ENCODE measurements at places on chromosomes 16 and 17.

DNA sequence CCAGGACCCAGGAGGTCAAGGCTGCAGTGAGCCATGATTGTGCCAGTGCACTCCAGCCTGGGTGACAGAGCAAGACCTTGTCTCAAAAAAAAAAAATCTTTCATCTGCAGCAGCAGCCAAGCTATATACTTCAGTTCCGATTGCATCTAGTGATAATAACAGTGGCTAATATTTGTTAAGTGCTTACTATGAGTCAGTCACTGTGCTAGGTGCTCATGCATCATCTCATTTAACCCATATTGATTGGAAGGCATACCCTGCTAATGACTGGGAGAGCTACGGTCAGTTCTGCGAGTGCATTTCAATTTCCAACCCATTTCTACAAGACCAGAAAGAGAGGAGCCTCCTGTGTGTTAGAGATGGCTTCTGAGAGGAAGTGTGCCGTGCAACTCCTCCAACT is 7.7 kb upstream of the TUBG2 start:
- no peak for DNase-seq
- no peaks in the 10 kb centered on the region for H3K27me3 ChIP-seq
- H3K27ac ChIP-seq: no peak overlapping the region
- H3K4me3 ChIP-seq: no peak overlapping the region

DNA sequence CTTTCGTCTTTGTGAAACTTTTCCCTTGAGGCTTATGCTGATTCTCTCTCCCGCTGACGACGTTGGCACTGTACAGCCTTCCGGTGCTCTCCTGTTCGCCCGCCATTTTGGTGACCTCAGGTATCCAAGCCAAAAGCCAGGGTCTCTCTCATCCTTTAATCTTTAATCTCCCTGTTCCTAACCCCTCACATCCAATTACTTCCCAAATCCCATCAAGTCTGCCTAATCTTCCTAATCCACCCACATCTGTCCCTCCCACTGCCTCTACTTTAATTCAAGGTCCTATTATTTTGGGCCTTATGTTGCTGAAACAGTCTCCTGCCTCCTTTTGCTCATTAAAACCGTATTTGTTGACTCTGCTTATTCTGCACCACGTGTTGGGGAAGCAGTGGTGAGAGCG is 7.3 kb downstream of the WRAP53 start:
- H3K4me3 ChIP-seq: no peak overlapping the region
- no peaks in the 10 kb centered on the region for H3K4me1 ChIP-seq
- no peaks in the 10 kb centered on the region for H3K36me3 ChIP-seq
- H3K27me3 ChIP-seq: no peaks in the 10 kb centered on the region

DNA sequence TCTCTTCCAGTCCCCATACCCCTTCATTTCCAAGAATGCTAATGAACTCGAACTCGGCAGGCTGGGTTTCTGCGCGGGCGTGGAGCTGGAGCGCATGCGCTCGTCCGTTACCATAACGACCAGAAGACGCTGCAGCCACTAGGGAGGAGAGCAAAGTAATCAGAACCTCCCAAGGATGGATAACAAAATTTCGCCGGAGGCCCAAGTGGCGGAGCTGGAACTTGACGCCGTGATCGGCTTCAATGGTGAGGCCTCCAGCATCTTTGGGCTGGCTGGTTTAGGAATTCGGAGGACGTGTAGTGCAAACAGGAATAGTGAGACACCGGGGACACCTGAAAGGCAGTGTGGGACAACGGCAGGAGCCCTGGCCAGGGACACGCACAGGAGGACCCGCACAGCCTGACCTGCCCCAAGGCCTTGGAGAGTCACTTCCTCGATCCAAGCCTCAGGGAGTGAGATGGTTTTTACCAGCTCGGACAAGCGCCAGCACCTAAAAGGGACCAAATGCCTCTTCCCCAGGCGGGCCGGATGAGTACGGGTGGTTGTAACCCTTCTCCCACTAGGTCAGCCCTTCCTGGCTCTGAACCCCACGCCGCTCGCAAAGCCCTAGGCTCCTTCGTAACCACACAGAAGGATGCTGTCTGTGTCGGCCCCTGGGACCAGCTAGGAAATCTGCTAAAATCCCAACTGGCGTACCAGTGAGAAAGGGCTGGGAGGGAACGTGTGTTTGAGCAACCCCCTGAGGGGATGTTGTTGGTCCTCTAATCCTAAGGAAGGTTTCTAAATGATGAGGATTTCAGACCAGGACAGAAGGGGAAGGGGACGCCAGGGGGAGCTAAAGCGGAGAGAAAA is at the start of gene CFAP52:
CFAP52 (plus strand) TSS at position 122 of the 852 bp plus-strand sequence; CDS start at position 176, 54 bp downstream.
- H3K27ac ChIP-seq: peak within 1 kb of the TSS; percentile 67
- no peaks in the 10 kb centered on the region for H3K27me3 ChIP-seq
- peaks cover 6% of the 10 kb centered on the region for H3K36me3 ChIP-seq
- peaks cover 10% of the 10 kb centered on the region for H3K4me1 ChIP-seq

- DNase-seq: no peak
- no peak overlapping the region for H3K27ac ChIP-seq
- no peaks in the 10 kb centered on the region for H3K36me3 ChIP-seq
These were observed 53.1 kb downstream of the LITAF start for GRCh38 chr16:11533588-11533987.

DNA sequence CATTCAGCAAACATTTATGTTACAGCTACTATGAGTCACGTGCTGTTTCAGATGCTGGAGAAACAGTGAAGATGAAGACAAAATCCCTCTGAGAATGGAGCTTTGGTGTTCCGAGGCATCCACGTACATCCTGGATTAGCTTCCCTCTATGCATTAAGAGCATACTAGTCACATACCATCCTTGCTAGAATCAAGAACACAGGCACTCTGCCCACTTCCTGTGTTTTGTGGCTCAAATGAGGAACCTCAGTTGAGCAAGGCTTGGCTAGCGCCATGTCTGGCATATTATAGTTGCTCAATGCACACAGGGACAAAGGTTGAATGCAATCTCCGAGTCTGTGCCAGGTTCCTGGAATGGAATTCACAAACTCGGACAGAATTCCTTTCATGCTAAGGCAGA is 297.5 kb downstream of the XYLT1 start:
- H3K36me3 ChIP-seq: peaks cover 15% of the 10 kb centered on the region
- DNase-seq: no peak
- no peaks in the 10 kb centered on the region for H3K27me3 ChIP-seq
- H3K27ac ChIP-seq: no peak overlapping the region

GRCh38 chr17:60745544-60745943 is 67.9 kb downstream of the BCAS3 start:
- H3K4me3 ChIP-seq: no peak overlapping the region
- H3K4me1 ChIP-seq: no peaks in the 10 kb centered on the region
- no peaks in the 10 kb centered on the region for H3K36me3 ChIP-seq
- H3K27ac ChIP-seq: no peak overlapping the region

GRCh38 chr16:57689762-57690558 is 4.6 kb upstream of the DRC7 start:
- no peaks in the 10 kb centered on the region for H3K36me3 ChIP-seq
- DNase-seq: peak; percentile 53
- H3K27me3 ChIP-seq: no peaks in the 10 kb centered on the region

DNA sequence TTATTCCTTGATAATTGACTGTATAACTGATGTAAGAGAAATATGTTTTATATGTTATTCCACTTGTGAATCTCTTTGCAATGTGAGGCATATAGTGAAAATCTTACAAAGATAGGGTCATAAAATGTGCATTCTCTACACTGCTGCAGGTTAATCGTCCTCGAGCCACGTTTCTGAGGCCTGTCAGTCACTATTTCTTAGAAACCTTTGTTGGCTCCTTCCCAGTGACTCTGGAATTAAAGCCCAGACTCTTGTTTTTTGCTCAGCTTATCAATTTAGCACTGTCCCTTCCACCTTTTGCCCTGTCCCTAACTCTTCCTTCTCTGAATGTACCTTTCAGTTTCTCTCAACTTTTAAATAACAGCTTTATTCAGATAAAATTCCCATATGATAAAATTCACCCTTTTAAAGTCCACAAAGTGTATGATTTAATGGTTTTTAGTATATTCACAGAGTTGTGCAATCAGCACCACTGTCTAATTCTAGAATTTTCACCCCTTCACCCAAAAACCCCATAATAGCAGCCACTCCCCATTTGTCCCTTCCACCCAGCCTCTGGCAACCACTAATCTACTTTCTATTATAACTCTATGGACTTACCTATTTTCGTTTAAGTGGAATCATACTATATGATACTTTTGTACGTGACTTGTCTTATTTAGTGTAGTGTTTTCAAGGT is 8.6 kb downstream of the TNRC6A start:
- DNase-seq: no peak
- no peaks in the 10 kb centered on the region for H3K27me3 ChIP-seq
- H3K27ac ChIP-seq: no peak overlapping the region
- no peak overlapping the region for H3K4me3 ChIP-seq
- H3K4me1 ChIP-seq: peaks cover 3% of the 10 kb centered on the region

GRCh38 chr17:37801171-37801570 is 56.3 kb upstream of the HNF1B start:
- H3K27ac ChIP-seq: no peak overlapping the region
- DNase-seq: no peak
- H3K36me3 ChIP-seq: no peaks in the 10 kb centered on the region
- H3K27me3 ChIP-seq: no peaks in the 10 kb centered on the region
- no peak overlapping the region for H3K4me3 ChIP-seq
- no peaks in the 10 kb centered on the region for H3K4me1 ChIP-seq

GRCh38 chr17:15342460-15342859 is 1.1 kb upstream of the TEKT3 start:
- no peaks in the 10 kb centered on the region for H3K36me3 ChIP-seq
- H3K27me3 ChIP-seq: no peaks in the 10 kb centered on the region
- DNase-seq: no peak
- no peak overlapping the region for H3K27ac ChIP-seq
- H3K4me1 ChIP-seq: no peaks in the 10 kb centered on the region
- H3K4me3 ChIP-seq: no peak overlapping the region

- no peaks in the 10 kb centered on the region for H3K27me3 ChIP-seq
- no peaks in the 10 kb centered on the region for H3K4me1 ChIP-seq
- no peaks in the 10 kb centered on the region for H3K36me3 ChIP-seq
- H3K27ac ChIP-seq: no peak overlapping the region
- DNase-seq: no peak
- H3K4me3 ChIP-seq: no peak overlapping the region
These were observed 51.9 kb downstream of the PLCG2 start for GRCh38 chr16:81830845-81831540.

GRCh38 chr16:8595783-8596182 is 5.5 kb upstream of the TMEM114 start:
- peaks cover 5% of the 10 kb centered on the region for H3K27me3 ChIP-seq
- no peaks in the 10 kb centered on the region for H3K36me3 ChIP-seq
- H3K4me1 ChIP-seq: no peaks in the 10 kb centered on the region

- no peak for DNase-seq
- H3K36me3 ChIP-seq: no peaks in the 10 kb centered on the region
- H3K27me3 ChIP-seq: no peaks in the 10 kb centered on the region
- no peaks in the 10 kb centered on the region for H3K4me1 ChIP-seq
- H3K27ac ChIP-seq: no peak overlapping the region
- no peak overlapping the region for H3K4me3 ChIP-seq
These were observed 163.7 kb downstream of the MAF start for GRCh38 chr16:79436885-79437284.

- no peaks in the 10 kb centered on the region for H3K4me1 ChIP-seq
- no peak overlapping the region for H3K27ac ChIP-seq
- H3K4me3 ChIP-seq: no peak overlapping the region
- DNase-seq: no peak
- H3K27me3 ChIP-seq: no peaks in the 10 kb centered on the region
These were observed 28.0 kb upstream of the GPRC5B start for GRCh38 chr16:19912455-19913339.

DNA sequence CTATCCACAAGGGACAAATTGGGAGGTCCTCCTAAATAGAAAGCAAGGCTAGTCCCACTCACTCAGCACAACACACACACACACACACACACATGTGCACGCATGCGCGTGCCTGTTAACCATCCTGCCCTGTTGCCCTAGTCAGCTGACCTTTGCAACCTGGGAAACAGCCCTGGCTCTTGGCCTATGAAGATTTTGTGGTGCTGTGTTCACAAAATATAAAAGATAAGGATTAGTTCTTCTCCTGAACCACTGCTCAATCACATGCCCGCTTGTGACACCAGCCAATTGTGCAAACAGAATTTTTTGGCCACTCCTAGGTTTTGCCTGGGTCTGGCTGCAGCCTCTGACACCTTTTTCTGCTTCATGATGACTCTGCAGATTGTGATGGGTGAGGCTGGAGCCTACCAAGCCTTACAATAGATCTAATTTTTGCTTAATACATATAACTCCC is 3.3 kb upstream of the CES1 start:
- no peaks in the 10 kb centered on the region for H3K4me1 ChIP-seq
- no peak overlapping the region for H3K27ac ChIP-seq
- H3K4me3 ChIP-seq: no peak overlapping the region
- no peak for DNase-seq
- H3K36me3 ChIP-seq: no peaks in the 10 kb centered on the region

DNA sequence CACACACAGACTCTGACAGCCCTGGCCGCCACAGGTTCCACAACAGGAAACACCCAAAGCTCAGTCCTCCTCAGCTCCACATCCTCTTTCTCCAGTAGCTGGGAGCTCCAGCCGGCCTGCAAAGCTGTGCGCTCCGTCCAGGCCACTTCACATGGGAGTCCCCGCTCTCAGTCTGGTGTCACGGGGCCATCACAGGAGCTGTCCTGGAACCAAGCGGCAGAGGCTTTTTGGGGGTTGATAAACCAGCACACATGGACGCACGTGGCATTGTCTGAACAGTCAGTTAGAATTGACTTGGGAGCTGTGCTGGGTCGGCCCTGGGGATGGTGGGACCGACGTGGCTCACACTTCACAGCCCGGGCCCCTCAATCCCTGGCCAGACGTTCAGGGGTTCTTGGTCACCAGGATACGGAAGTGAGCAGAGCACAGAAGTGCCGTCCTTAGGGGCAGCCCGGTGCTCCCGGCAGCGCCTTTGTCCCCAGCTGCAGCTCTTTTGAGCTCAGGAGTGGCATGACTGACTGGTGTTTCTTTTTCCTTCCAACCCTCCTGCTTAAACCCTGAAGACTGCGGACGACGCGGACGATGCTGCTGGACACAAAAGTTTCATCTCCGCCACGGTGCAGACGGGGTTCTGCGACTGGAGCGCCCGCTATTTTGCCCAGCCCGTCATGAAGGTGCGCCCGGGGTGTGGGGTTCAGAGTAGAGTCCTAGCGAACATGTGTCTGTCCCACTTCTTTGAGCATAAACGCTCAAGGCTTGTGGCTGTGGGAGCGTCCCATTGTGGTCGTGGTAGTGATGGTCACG is 66.6 kb upstream of the CHMP6 start:
- no peak overlapping the region for H3K27ac ChIP-seq
- no peaks in the 10 kb centered on the region for H3K4me1 ChIP-seq
- DNase-seq: no peak
- peaks cover 90% of the 10 kb centered on the region for H3K36me3 ChIP-seq
- H3K4me3 ChIP-seq: no peak overlapping the region
- no peaks in the 10 kb centered on the region for H3K27me3 ChIP-seq

DNA sequence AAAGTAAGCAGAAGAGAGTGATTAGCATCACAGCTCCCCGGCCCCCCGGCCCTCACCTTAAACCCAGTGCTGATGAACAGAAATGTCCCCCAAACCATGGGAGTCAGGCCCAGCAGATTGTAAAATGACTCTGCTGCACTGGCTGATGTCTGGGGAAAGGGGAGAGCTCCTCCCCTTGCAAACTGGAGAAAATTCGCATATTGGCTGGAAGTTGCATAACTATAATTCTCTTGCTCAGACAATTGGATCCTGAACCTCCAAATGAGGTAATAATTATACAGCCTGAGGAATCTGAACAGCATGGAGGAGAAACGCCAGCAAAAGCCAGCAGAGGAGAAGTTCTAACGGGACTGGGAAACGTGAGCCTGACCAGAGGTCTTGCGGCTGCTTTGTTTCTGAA is 109.7 kb downstream of the C16orf95 start:
- DNase-seq: no peak
- no peaks in the 10 kb centered on the region for H3K36me3 ChIP-seq
- H3K4me1 ChIP-seq: no peaks in the 10 kb centered on the region
- H3K27ac ChIP-seq: no peak overlapping the region
- no peaks in the 10 kb centered on the region for H3K27me3 ChIP-seq
- H3K4me3 ChIP-seq: no peak overlapping the region
